ENCODE measurements at places on chromosomes 1 and 21.

DNA sequence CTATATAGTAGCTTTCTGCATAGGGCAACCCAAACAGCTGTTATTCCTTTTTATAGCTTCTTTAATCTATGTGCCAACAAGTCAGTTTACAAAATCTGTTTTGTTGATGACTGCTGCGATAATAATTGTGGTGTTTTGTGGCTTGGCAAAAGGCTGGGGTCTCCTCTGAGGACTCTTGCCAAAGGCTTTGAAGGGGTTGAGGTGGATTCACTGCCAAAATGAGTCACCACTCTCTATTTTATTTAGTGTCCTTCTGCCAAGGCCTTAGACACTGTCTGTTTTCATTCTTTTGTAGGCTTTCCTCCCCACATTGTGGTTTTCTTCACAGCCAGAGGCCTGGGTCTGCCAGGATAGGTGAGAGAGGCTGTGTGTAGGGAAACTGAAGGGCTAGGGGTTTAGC lies 161.8 kb downstream of the NFIA start:
- peak; percentile 91 for DNase-seq

- no peak for DNase-seq
These were observed 43.2 kb downstream of the HLCS start for GRCh38 chr21:36923270-36923669.

DNA sequence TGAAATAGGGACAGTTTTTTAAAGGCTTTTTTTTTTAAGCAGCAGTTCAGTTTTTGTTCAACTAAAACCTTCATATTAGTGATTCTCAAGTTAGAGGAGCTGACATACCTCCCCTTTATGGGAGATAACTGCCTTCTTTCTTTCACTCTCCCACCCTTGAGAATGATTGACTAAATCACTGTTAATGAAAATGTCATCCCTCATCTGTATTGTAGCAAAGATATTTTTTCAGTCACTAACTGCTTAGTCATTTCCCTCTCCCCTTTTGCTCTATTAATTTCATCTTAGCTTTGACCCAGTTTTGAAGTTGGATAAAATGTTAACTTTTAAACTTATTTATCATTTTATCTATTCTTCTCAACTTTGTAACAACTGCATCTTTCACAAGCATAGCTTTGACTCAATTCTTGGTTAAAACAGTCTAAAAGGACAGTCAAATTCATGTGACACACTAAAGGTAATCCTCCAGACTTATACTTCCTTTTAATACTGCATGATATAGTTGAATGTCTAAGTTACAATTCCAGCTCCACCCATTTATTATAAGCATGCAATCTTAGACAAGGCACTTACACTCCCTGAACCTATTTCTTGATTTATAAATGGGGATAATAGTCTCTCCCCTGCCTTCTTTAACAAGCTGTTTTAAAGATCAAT lies 17.1 kb downstream of the CAPZA1 start:
- DNase-seq: no peak

DNA sequence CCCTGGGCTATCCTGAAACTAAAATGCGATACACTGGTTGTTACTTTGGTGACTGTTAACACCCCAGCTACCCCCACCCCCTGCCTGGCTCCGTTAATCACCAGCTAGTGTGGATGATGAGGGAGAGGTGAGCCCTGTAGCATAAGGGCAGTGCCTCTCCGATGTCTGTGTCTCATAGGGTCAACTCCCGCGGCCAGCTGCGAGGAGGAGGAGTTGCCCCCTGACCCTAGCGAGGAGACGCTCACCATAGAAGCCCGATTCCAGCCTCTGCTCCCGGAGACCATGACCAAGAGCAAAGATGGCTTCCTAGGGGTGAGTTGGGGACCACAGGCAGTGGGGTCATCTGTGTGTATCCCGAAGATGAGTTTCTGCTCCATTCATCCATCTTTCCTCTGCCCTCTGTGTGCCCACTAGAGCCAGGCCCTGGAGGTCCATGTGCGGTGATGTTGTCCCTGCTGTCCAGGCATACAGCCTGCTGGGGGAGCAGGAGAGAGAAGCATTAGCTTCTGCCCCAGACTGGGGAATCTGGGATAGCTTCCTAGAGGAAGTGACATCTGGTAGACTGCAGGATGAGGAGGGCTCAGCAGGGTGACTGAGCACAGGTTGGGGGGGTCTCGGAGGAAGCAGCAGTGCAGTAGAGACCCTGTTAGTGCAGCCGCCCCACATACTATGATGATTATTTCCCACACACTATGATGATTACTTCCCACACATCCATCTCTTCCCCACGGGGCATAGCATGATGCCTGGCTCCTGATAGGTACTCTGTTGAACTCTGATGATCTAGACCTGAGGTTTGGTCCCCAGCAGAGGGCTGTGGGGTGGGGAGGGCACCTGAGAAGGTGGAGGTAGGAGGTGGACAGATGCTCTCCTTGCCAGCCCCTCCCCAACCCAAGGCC lies 5.2 kb downstream of the SELENON start:
- no peak for DNase-seq

- DNase-seq: peak; percentile 48
These were observed 25.3 kb downstream of the CACNA1E start for GRCh38 chr1:181508486-181509165.

DNA sequence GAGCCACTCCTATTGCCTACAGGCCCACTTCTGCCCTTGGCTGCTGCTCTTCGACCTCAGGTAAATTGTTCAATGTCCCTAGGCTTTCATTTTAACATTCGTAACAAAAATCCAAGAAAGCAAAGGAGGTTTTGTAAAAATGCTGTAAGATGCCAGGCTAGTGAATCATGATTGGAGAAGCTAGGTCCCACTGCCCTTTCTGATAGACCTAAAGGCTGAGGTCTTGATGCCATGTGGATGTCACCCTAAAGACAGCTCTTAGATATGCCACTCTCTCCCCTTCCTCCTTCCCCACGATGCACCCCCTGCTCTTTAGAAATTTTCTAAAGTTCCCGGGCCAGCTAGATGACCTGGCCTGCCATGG lies 9.9 kb upstream of the TMEM39B start:
- no peak for DNase-seq

GRCh38 chr1:188689542-188689941 lies 1788.1 kb downstream of the BRINP3 start:
- no peak for DNase-seq

- peak; percentile 26 for DNase-seq
These were observed 1.9 kb downstream of the PABPC4 start for GRCh38 chr1:39574646-39575045.

DNA sequence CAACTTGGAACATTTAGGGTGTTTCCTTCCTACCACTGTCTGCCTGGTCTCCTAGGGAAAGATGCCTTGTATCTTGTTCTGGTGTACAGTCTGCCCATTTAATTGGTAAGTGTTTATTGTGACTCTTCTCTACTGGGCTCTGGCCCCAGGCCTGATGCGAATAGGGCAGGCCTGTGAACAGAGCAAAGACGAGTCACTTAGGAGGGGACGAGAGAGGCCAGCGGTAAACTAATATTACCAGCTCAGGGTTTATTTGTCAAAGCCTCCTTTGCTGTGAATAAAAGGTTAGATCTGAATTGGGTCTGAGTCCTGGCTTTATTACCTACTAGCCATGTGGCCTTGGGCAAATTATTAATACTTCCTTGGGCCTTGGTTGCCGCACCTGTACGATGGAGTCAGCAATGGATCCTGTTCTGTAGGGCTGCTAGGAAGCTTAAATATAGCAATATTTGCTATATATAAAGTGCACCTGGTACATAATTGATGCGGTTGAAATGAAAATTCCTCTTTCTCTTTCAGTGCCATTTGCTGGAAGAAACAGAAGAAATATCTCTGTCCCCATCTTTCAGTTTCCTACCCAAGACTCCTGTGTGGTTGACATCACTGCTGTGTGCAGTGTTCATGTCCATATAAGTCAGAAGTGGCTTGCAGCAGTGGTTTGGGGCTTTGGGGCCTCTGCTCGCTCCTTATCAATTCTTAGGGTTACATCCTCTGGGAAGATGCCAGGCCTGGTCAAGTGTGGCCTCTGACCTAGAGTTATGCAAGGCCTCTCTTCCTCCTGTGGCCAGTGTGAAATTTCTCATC lies 32.4 kb downstream of the MAPKAPK2 start:
- DNase-seq: peak; percentile 55

Measured in fibroblast of mammary gland (primary cell).